ENCODE measurements at places on chromosomes 5 and 9.

- no peak for DNase-seq
Measured at GRCh38 chr9:33818847-33819500, 2.0 kb downstream of the UBE2R2 start.

GRCh38 chr9:31302620-31303418 is 1081.6 kb upstream of the ACO1 start:
- DNase-seq, result no peak

- DNase-seq, result no peak
Measured at GRCh38 chr9:123440256-123440655, 84.3 kb downstream of the CRB2 start.

- no peak for DNase-seq
Measured at GRCh38 chr5:67290655-67291054, 94.1 kb upstream of the CD180 start.

GRCh38 chr5:113156271-113156877 is 179.8 kb downstream of the DCP2 start:
- DNase-seq, result no peak

- no peak for DNase-seq
Measured at GRCh38 chr9:113993838-113994540, 84.1 kb downstream of the AMBP start.

GRCh38 chr5:31921852-31922305 is 252.2 kb downstream of the GOLPH3 start:
- no peak for DNase-seq

- no peak for DNase-seq
Measured at GRCh38 chr9:81470864-81471263, 218.5 kb downstream of the TLE1 start.
